ENCODE measurements at places on chromosomes 2 and 18.

DNA sequence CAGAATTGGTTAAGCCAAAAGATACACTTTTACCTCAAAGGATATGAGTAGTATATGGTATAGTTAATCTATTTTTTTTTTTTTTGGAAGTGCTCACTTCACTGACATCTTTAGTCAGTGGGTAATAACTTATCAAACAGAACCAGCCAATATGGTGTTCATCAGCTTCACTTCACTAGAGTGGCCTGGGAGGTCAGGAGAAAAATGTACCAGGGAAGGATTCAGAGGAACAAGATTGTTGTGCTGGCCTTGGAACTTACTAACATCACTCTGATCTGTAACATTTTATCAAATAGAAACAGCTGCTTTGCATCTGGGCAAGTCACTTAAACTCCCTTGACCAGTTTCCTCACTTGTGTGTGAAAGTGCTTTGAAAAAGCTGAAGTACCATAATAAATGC lies 962.7 kb downstream of the BCL11A start:
- H3K4me3 ChIP-seq = no peak overlapping the region
- no peak for DNase-seq
- H3K27me3 ChIP-seq = no peaks in the 10 kb centered on the region
- H3K4me1 ChIP-seq = no peaks in the 10 kb centered on the region
- H3K36me3 ChIP-seq = no peaks in the 10 kb centered on the region
- no peak overlapping the region for H3K27ac ChIP-seq

GRCh38 chr2:220767591-220768255 lies 804.4 kb downstream of the EPHA4 start:
- H3K27me3 ChIP-seq = no peaks in the 10 kb centered on the region
- DNase-seq = no peak
- no peaks in the 10 kb centered on the region for H3K36me3 ChIP-seq
- H3K27ac ChIP-seq = no peak overlapping the region

GRCh38 chr2:65112633-65113032 lies 17.3 kb downstream of the RAB1A start:
- H3K27me3 ChIP-seq = no peaks in the 10 kb centered on the region
- no peaks in the 10 kb centered on the region for H3K36me3 ChIP-seq
- H3K27ac ChIP-seq = no peak overlapping the region
- no peak overlapping the region for H3K4me3 ChIP-seq
- H3K4me1 ChIP-seq = no peaks in the 10 kb centered on the region

DNA sequence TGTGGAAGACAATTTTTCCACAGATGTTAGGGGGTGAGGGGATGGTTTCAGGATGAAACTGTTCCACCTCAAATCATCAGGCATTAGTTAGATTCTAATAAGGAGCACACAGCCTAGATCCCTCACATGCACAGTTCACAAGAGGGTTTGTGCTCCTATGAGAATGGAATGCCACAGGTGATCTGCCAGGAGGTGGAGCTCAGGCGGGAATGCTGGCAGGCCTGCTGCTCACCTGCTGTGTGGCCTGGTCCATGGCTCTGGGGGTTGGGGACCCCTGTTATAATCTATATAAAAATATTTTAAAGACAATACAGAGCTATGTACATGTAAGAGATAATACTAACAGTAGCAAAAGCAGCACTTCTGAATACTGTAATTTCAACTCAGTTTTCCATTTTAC lies 19.2 kb downstream of the CWC22 start:
- no peak overlapping the region for H3K27ac ChIP-seq
- DNase-seq = no peak
- no peaks in the 10 kb centered on the region for H3K4me1 ChIP-seq
- no peaks in the 10 kb centered on the region for H3K27me3 ChIP-seq
- no peak overlapping the region for H3K4me3 ChIP-seq

- H3K4me1 ChIP-seq = no peaks in the 10 kb centered on the region
- peaks cover 3% of the 10 kb centered on the region for H3K27me3 ChIP-seq
- H3K36me3 ChIP-seq = no peaks in the 10 kb centered on the region
- H3K27ac ChIP-seq = no peak overlapping the region
- DNase-seq = no peak
- H3K4me3 ChIP-seq = no peak overlapping the region
Measured at GRCh38 chr2:71861186-71862160, 286.2 kb downstream of the CYP26B1 start.
